ENCODE measurements at places on chromosomes 6 and 20.

DNA sequence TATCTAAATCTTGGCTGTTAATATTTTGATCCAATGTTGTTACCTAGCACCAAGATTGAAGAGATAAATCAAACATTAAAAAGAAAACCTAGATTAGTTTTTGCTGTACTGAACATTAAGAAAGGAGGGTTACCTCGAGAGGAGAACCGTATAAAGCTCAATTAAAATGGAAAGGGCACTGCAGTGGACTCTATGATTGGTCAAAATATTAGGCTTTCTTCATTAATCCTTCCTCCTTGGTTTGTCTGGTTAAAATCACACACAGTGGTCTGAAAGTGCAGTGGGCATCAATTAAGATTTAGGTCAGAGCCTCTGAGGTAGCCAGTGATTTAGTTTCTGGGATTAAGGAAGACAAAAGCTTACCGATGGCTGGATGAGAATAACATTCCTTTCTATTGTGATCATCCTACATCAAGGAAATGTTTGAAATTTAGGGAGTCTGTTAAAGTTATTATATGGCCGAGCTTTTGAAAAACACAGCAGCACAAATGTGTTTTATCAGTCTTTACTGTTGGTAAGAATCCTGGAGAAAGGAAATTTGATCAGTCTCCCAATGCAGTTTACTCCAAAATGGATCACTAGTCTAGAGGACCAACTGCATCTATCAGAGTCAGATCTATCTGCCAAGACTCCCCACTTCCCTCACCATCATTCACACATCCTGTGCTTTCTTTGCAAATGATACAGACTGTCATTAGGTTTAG, 134.6 kb upstream of the NEDD9 start:
- no peak for DNase-seq

- DNase-seq: no peak
Observed at GRCh38 chr6:170421921-170422320, 115.4 kb downstream of the FAM120B start.

DNA sequence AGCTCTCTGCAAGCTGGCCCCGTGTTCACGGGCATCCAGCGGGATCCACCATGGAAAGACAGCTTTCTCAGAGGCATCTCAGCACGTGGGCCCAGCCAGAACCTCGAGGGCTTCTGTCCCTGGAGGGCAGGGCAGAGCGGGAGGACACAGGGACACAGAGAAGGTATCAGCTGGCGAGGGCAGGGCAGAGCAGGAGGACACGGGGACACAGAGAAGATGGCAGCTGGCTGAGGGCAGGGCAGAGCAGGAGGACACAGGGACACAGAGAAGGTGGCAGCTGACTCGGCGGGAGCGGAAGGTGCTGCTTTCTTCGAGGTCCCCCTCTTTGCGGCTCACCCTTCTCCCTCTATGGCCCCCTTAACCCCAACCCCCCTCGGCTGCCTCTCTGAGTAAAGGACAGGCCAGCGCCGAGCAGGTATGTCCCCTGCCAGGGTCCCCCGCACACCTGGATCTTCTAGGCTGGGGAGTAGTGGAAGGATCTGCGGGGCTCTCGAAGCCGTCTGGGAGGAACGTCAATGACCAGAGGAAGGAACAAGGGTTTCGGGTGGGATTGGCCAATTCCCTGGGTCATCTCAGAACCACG, 28.9 kb upstream of the BHLHE23 start:
- DNase-seq: no peak

GRCh38 chr6:15476631-15477380, 186.0 kb downstream of the DTNBP1 start:
- DNase-seq: no peak

DNA sequence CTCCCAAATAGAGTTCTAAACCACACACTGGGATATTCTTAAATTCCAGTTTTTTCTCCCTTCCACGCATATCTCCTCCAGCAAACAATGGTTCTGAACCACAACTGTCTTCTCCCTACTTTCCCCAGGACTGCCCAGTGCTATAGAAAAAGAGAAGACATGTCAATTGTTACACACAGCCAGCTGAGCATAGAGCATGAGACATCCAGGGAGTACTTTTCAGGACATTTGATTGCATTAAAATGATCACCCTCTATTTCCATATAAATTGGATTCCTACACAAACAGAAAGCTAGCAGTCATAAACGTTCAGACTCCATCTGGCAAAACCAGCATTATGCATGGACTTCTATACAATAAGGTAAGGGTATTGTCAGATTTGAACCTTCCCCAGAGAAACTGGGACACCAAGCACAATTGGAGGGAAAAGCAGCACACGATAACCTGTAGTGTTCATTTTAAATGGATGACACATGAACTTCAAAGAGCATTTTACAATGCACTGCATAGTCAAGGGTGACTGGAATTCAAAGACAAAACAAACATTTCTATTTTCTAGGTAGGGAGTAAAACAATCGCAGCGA, 93.1 kb upstream of the HEY2 start:
- DNase-seq: no peak

DNA sequence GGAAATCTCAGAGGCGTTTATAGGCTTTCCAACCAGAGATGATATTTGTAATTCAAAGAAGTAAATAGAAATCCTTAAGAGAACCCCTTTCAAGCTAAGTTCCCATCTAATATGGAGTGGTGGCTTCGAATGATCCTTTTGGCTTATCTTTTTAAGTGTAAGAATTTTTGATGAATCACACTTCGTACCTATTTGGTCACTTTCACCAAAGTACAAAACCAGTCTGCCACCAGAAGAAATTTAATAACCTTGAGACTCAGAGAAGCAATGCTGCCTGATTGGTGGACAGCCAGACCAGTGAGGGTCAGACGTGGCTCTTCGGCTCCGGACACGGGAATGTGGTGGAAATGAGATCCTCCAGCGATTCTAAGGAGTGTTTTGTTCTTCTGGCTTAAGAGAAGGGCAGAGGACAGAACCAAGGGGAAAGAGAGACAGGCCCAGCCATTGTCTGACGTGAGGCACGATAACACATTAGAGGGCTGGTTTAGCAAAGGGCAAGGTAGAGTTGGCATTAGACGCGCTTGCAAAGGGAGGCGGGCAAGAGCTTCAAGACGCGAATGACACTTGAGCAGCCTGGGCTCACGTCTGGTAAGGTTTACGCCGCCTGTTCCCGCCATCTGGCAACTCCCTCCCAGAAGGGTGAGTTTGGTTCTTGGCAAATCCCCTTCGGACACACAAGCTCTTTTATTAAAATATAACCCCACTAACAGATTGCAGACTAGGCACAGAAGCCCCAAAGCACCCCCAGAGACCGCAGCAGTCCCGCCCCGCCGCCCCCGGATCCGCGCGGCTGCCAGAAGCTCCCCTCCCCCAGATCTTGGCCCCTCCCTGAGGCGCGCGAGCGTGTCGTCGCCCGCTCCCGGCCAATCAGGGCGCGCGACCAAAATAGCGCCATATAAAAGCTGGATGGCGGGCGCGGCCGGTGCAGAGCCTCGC, 50.0 kb upstream of the EZR start:
- no peak for DNase-seq

DNA sequence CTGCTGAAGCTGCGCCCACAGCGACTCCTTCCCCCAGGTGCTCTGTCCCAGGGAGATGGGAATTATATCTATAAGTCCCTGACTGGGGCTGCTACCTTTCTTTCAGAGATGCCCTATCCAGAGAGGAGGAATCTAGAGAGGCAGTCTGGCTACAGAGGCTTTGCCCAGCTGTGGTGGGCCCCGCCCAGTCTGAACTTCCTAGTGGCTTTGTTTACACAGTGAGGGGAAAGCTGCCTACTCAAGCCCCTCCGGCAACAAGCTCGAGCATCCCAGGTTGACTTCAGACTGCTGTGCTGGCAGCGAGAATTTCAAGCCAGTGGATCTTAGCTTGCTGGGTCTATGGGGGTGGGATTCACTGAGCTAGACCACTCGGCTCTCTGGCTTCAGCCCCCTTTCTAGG, 152.5 kb upstream of the MAP3K7 start:
- DNase-seq: no peak

DNA sequence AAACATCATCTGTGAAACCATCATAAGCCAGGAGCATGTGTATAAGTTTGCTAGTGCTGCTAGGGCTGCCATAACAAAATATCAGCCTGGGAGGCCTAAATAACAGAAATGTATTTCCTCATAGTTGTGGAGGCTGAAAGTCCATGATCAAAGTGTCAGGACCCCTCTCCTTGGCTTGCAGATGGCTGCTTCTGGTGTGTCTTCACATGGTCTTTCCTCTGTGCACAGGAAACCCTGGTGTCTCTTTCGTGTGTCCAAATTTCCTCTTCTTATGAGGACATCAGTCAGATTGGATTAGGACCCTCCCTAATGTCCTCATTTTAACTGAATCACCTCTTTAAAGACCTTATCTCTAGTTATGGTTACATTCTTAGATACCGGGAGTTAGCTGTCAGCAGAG, 6.2 kb upstream of the CITED2 start:
- no peak for DNase-seq

DNA sequence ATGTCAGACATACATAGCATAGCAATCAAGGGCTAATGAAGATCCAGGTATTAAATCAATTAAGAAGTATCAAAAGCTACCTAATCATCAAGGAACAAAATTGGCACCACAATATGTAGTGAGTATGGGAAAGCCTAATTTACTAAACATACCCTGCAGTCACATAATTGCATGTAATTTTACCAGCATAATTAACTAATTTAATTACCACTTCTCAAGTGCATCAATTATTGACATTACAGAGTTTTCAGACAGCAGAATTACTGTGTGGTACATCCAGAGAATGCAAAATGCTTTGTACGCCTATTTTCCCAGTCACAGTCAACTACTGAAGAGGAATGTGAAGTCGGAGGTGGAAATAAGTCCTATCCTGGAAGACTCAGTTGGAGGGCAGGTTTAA, 279.0 kb upstream of the ID4 start:
- no peak for DNase-seq

DNA sequence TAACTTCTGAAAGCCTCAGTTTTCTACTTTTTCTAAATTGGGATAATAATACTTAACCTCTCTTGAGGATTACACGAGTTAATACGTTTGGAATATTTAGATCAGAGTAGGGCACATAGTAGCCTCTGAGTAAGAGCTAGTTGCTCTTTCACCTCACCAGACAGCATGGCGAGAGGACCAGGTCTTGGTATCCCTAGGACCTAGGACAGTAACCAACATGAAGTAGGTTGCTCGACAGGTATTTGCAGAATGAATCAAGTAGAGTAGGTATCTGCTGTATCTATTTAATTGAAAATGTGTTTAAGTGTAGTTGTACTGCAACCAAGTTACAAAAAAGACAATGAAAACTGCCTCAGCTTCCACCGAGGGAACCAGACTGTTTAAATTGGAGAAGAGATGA, 1.4 kb downstream of the CDC5L start:
- DNase-seq: no peak

DNA sequence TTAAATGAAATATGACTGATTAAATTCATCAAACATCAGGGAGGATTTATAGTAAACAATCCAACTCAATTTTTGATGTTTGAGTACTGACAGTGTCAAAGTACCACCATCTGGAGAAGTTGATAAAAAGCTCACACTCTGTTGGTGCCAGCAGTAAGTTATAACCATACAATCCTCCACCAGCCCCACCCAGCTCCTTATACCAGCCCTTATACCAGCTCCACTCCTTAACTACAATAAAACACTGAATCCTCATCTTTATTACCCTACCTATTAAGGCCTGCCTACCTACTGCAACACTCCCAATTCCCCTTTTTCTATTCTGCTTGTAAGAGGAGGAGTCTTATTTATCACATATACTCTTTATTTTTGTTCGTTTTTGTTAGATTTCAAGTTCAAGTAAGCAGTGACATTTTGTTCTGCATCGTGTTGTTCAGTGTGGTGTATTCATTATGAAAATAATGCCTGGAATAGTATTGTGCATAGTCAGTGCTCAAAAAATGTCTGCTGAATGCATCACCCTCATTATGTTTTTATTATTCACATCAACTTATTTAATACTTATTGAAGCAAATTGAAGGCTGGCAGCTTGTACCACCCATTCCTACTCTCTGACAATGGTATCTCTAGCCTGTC, 954.7 kb upstream of the ADGRB3 start:
- no peak for DNase-seq

GRCh38 chr6:128412680-128413079, 107.7 kb downstream of the PTPRK start:
- DNase-seq: no peak

- DNase-seq: no peak
Observed at GRCh38 chr20:5660346-5660745, 89.9 kb upstream of the SHLD1 start.

- no peak for DNase-seq
Observed at GRCh38 chr6:157787080-157787479, 36.0 kb upstream of the SNX9 start.

DNA sequence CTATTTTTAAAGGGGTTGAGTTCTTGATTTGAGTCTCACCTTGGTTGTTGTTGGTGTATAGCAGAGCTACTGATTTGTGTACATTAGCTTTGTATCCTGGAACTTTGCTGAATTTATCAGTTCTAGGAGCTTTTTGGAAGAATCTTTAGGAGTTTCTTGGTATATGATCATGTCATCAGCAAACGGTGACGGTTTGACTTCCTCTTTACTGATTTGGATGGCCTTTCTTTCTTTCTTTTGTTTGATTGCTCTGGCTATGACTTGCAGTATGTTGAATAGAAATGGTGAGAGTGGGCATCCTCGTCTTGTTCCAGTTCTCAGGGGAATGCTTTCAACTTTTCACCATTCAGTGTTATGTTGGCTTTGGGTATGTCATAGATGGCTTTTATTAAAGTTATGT, 64.0 kb downstream of the CDYL start:
- no peak for DNase-seq

DNA sequence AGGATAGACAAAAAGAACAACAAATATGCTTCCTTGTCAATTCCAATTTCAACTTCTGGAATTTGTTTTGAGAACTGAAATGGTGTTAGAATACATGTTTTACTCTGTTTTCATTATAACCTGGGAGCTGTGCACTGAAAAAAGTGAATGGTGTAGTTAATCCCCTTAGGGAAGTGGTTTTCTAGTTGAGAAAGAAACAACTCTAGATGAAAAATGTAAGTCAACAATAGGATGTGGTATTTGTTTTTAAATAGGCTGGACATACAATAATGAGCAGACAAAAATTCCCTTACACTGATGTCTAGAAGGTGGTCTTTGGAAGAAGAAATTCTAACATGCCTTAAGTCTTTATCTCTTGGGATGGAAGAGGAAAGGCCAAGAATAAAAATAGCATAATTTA, 59.9 kb upstream of the TINAG start:
- no peak for DNase-seq

DNA sequence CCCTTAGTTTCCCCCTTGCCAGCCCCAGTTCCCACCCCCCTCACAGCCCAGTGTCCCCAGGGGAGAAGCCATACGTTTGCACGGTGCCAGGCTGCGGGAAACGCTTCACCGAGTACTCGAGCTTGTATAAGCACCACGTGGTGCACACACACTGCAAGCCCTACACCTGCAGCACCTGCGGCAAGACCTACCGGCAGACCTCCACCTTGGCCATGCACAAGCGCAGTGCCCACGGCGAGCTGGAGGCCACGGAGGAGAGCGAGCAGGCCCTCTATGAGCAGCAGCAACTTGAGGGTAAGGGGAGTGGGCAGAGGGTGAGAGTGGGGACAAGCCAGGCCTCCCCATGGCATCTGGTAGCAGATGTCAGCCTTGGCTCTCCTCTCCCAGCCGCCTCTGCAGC, 5.1 kb upstream of the DEF6 start:
- no peak for DNase-seq
